ENCODE measurements at places on chromosomes 4 and X. TPM values are rescaled to one million over a fixed set of nuclear protein-coding genes. Genes with fewer than 3 reads are reported as not detected.

GRCh38 chr4:85113706-85114105 lies 147.2 kb upstream of the WDFY3 start:
- no peaks in the 10 kb centered on the region for H3K27me3 ChIP-seq
- no peak for DNase-seq
- H3K36me3 ChIP-seq = no peaks in the 10 kb centered on the region
- H3K27ac ChIP-seq = no peak overlapping the region
- no peaks in the 10 kb centered on the region for H3K4me1 ChIP-seq

GRCh38 chr4:48635980-48636379 lies 144.1 kb downstream of the FRYL start:
- peaks cover 6% of the 10 kb centered on the region for H3K36me3 ChIP-seq
- DNase-seq = no peak
- H3K4me1 ChIP-seq = peaks cover 29% of the 10 kb centered on the region

DNA sequence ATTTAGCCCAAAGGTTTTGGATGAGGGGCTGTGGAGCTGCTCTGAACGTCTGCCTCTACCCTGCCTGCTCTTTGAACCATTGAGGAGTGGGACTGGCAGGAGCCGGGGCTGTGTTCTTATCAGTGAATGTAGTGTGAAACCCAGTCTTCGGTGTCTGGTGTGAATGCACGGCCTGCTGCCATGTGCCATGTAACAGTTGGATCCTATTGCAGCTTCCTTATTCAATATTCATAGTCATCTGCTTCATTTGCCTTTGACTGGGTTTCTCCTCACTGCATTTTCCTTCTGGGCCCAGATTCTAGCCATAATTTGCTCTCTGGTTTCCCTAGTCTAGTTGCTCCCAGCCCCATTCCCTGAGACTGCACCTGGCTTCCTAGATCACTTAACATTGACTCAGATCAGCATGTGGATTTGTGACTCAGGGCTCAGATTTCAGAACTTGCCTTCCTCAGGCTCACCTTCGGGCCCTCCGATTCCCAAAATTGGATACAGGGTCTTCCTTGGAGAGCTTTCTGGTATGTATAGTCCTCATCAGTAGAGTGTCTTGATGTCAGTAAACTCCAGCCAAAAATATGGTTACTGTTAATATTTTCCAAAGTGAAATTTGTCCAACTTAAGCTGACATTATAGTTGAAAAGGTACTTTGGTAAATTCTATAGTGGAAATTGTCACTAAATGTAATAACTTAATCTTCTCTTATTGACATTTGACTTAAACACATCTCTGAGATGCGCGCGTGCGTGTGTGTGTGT lies 94.0 kb upstream of the DDIT4L start:
- H3K36me3 ChIP-seq = no peaks in the 10 kb centered on the region
- H3K27me3 ChIP-seq = no peaks in the 10 kb centered on the region
- H3K4me1 ChIP-seq = no peaks in the 10 kb centered on the region
- DNase-seq = no peak
- H3K4me3 ChIP-seq = no peak overlapping the region

The SLC4A4 gene
- 18.8 TPM for total RNA-seq

- no peaks in the 10 kb centered on the region for H3K27me3 ChIP-seq
- peak; percentile 78 for DNase-seq
- H3K27ac ChIP-seq = peak overlapping the region; percentile 97
- peak overlapping the region; percentile 79 for H3K4me3 ChIP-seq
- H3K36me3 ChIP-seq = no peaks in the 10 kb centered on the region
- peaks cover 62% of the 10 kb centered on the region for H3K4me1 ChIP-seq
These were observed 337 bp downstream of the STIM2 start for GRCh38 chr4:26860922-26861433.

The HPSE gene
- 5.5 TPM for total RNA-seq

GRCh38 chr4:118954246-118954645 lies 65.6 kb downstream of the SYNPO2 start:
- no peak overlapping the region for H3K4me3 ChIP-seq
- no peaks in the 10 kb centered on the region for H3K36me3 ChIP-seq
- no peaks in the 10 kb centered on the region for H3K27me3 ChIP-seq

Data from lower lobe of right lung (tissue), 2 donors.